ENCODE measurements at places on chromosomes 13 and 19.

DNA sequence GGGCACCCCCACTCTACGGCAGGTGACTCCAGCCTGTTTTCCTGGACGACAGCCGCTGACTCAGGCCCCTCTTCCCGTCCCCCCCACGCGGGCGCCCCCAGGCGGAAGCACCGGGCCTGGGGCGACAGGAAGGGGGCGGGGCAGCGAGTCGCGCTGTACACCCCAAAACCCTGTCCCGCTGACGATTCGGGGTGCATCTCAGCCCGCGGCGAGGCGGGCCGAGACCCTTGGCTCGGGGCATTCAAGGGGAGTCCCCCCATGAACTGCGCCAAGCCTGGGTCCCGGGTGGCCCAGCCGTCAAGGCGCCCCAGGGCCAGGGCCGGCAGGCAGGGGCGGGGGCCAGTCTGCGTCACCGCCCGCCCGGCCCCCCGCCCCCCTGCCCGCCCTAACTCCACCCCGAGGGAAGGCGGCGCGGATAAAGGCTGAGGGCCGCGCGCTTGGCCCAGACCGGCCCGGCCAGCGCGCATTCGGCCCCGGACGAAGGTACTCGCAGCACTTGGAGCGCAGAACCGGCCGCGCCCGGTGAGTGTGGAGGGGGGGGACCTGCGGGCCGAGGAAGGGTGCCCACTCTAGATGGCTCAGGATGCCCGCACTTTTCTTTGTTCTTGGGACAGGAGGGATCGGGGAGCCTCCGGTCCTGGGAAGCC, at the start of gene MIDN:
TSS of gene MIDN (plus strand) at position 445 of the 647 bp plus-strand sequence. CDS start 1,714 bp downstream, outside the sequence.
- peak; percentile 53 for DNase-seq

- DNase-seq = no peak
Measured at GRCh38 chr13:59666504-59666903, 497.2 kb downstream of the DIAPH3 start.

DNA sequence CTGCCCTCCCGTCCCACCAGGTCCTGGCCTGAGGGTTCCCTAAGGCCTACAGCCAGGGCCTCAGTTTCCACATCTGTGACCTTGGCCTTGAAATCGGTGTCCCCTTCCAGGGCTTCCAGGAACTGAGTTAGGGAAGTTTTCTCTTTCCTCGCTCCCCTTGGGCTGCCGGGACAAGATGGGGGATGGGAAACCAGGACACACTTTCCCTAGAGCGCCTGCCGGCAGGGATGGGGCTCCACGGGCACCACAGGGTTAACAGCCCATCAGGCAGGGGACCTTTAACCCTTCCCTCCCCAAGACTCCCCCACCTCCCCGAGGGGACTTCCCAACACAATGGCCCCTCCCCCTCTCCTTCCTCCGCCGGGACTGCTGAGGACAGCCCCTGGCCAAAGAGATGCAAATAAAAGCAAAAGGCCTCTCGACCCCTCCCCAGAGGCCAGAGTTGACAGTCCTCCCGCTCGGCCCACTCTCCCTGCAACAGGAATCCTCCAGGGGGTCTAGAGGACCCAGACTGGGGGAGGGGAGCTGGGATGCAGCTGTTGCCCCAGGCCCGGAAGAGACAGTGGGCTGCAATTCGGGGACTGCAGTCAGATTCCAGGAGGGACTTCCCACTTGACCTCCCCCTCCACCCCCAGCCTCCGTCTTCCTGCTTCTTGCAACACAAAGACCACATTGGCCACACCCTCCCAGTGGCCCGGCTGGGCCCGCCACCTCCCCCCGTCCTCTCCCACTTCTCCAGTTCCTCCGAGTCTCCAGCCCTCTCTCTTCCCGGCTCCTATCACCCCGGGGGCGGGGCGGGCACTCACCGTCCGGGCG, 3.4 kb downstream of the BBC3 start:
- DNase-seq = no peak

GRCh38 chr19:28574212-28574611, 638.7 kb downstream of the UQCRFS1 start:
- DNase-seq = no peak

- no peak for DNase-seq
Measured at GRCh38 chr13:113207890-113208420, 514 bp downstream of the PCID2 start.

DNA sequence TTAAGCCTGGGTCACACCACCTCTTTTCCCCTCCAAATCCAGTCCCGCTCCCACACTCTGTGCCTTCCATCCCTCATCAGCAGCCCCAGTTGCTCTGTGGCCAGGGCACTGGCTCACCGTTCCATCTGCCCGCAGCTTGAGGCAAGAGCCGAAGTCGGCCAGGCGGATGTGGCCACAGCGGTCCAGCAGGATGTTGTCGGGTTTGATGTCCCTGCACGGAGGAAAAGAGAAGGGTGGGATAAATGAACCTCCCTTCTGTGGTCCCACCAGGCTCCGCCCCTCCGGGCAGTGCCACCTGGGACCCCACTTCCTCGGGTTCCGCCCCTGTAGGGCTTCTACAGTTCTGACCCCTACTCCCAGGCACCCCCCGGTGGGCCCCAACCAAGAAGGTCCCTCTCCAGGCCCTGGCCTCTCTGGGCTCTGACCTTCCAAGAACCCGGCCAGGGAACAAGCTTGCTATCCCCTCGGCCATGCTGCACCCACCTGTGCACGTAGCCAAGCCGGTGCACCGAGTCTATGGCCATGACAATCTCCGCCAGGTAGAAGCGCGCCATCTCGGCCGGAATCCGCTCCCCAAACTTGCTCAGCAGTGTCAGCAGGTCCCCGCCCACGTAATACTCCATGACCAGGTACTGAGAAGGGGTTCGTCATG, 4.2 kb downstream of the DMPK start:
- no peak for DNase-seq

DNA sequence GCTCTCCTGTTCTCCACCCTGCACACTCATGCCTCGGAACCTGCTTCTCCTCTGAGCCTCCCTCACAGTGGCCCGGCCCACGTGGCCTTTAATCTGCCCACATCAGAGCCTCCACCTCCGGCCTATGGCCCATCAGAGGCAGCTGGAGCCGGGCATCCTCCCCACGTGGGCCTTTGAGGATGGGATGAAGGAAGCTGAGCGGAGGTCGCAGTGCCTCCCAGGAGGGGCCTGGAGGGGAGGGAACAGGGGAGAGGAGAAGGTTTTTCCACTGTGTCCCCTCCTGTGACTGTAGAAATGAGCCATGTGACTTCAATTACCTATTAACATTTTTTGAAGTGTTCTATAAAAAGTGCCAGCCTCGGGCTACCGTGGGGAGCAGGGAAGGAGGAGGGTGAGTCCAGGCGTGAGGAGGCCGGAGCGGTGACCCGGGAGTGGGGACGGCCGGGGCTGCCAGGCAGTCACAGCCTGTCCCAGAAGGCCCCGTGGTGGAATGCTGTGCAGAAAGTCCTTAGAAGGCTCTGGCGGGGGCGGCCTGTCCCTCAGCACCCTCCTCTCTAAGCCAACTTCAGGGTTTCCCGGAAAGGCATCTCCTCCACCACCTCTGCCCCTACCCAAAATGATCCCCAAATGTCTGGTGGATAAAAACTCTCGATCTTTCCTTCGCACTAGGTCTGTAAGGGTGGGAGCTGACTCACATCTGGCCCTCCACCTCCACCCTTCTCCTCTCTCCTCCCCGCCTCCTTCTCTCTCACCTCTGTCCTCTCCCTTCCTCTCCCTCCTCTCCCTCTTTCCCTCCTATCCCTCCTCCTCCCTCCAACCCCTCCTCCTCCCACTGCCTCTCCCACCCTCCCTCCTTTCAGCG, 24.8 kb upstream of the SLC1A5 start:
- no peak for DNase-seq

Measured in activated T-cell treated with anti-CD3 and anti-CD28 coated beads for 4 hours (primary cell).